Heart left ventricle (tissue), 16 donors: ENCODE measurements at places on chromosomes 3 and 15.

- DNase-seq, result no peak
Measured at GRCh38 chr3:15989419-15989818, 185.1 kb upstream of the GALNT15 start.

- DNase-seq, result no peak
Measured at GRCh38 chr3:193897731-193898180, 238.2 kb upstream of the HES1 start.

DNA sequence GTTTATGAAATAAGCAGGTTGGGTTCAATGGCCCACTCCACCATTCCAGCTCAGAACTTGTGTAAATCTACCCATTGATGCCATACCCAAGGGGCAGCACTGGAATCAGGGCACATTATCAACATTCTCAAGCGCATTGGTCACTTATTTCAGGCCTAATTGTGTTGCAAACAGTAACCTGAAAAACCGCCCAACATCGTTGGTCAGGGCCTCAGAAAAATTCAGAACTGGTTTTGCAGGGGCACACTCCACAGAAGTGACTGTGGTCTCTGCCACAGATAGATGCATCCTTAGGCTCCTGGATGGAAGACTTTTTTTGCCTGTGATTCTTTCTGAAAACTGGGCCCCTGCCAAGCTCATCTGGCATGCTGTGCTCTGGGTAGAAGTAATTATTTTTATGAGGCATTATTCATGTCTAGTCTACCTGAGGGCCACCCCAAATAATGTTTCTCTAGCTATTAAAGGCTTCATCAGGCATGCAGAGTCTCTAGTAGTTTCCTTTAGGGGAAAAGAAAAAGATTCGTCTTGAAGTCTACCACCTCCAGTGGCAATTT, 21.7 kb upstream of the LRTM1 start:
- DNase-seq, result no peak

DNA sequence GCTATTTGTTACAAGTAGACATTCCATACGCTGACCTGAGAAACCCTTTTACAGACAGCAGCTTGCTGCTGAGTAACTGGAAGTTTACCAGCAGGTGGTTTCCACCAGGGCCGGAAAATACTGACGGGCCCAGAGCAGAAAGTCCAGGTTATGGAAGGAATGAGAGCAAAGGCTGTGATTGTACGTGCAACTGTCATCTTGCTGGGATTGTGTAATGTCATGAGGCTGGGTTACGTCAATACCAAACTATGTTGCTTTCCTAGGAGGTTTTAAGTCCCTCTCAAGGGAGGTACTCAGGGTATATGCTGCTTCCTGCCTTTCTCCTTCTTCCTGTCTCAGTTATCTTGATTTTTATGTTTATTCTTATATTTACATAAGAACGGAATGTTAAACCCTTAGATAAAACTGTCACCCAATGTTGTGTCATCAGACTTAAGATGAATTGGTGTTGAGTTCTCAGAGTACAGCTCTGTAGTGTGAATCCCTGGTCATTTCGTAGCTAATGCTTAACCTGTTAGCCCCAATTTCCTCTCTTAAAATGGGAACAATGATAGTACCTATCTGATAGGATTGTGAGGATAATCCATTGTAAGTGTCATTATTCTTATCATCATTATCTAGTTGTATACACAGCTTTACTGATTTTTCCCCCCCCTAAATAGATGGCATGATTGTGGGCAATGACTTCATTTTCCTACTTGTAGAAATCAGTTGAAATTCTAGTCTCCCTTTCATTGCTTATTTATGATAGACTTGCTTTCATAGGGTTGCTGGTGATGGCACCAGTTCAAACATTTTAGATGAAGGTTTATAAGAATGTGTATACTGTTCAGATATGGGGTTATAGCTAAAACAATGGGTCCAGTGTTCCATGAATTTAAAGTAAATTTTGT, 101.4 kb downstream of the FNDC3B start:
- DNase-seq, result peak; percentile 36

DNA sequence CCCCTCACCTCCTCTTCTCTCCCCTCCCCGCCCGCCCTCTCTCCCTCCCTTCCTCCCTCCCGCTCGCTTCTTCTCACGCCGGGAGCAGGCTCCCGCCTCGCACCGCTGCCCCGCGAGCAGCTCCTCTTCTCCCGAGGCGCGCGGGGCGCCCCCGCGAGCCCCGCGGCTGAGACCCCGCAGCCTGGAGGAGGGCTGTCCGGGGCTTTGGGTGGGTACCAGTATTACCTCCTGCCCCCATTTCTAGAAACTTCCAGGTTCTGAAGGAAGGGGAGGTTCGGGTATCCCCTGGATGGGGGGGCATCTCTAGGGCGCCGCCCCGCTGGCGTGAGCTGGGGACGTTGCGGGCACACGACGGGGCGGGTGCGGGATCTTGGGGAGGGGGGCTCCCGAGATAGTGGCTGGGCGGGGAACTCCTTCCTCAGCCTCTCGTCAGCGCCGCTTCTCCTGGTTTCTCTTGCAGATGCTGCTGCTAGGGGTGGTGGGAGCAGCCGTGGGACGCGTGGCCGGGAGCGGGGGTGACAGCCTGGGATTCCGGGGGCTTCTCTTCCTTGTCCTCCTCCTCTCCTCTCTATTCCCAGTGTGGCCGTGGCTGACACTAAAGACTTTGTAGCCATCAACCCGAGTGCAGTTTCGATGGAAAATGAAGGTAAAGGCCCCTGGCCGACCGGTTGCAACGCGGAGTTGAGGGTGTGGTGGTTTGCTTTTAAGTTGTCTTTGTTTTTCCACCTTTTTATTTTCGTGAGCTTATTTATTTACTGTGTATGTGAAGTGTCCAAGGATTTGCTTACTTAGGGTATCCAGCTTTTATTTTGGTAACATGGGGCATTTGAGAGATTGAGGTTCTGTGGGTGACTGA, 474 bp downstream of the ATP2C1 start:
- DNase-seq, result peak; percentile 27

DNA sequence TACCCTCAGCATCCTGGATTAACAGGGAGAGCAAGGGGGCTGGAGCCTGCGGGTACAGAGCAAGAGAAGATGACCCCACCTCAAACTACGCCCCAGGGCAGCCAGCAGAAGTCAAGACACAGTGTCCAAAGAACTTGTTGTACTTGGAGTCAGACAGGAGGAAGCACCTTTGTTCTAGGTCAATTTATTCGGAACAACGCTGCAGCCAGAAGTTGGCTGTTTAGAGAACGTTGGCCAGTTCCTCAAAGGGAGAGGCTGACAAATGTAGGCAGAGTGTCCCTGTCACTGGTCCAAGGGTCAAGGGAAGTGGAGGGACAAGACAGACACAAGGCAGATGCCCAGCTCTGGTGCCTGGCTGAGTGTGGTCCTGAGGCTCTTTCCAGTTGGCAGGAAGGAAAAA, 32.1 kb upstream of the PIAS1 start:
- no peak for DNase-seq

GRCh38 chr3:129603991-129604749, 2.3 kb downstream of the PLXND1 start:
- no peak for DNase-seq

DNA sequence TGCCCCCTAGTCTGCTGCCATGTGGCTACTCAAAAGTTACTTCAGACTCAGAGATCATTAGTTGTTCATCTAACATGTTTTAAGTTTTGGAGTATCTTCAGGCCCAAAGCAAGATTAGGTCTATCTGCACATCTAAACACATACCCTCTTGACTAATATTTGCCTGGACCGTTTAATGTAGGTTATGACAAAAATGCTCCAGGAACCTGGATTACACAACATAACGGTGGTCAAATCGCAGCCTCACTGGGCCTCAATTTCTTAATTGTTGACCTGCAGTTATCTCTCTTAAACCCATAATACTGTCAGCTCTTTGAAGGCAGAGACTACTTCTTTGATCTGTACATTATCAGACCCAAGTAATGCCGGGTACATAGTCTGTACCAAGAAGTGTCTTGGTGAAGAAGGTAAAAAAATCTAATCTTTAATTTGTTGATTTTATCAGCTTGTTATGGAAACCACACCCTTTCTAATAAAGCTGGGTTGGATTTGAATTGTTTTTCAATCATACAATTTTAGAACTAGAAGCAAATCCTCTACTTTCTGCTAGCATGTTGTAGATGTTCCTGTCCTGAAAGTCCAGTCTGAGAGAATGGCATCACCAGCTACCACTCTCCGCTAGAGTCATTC, 3.6 kb downstream of the SNRK start:
- no peak for DNase-seq

DNA sequence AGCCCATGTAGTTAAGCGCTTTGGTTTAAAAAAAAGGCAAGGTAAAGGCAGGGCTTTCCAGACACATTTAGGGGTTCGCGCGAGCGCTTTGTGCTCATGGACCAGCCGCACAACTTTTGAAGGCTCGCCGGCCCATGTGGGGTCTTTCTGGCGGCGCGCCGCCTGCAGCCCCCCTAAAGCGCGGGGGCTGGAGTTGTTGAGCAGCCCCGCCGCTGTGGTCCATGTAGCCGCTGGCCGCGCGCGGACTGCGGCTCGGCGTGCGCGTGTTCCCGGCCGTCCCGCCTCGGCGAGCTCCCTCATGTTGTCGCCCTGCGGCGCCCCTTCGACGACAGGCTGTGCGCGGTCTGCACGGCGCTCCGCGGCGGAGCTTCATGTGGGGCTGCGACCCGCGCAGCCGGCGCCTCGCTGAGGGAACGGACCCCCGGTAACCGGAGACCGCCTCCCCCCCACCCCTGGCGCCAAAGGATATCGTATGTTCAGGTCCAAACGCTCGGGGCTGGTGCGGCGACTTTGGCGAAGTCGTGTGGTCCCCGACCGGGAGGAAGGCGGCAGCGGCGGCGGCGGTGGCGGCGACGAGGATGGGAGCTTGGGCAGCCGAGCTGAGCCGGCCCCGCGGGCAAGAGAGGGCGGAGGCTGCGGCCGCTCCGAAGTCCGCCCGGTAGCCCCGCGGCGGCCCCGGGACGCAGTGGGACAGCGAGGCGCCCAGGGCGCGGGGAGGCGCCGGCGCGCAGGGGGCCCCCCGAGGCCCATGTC, 927 bp downstream of the SMAD6 start:
- peak; percentile 34 for DNase-seq

DNA sequence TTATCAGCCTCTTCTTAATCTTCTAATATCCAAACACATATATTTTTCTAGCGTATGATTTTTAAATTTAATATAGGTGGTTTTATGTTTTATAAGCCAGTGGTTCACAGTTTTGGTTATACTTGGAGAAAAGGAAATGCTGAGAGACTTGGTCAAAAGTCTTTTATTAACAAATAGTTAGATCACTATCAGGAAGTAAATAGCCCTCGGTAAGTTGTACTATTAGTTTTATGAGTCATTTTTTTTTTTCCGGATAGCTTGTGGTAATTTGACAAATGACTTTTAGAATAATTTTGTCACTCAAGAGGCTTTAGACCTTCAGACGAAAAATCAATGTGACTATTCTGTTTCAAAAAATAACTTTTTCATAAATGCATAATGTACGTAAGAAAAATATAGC, 232.2 kb upstream of the ROBO1 start:
- no peak for DNase-seq

- DNase-seq, result no peak
Measured at GRCh38 chr3:11199902-11200845, 45.9 kb downstream of the HRH1 start.

GRCh38 chr15:75036212-75036616, 12.8 kb downstream of the PPCDC start:
- DNase-seq, result no peak

DNA sequence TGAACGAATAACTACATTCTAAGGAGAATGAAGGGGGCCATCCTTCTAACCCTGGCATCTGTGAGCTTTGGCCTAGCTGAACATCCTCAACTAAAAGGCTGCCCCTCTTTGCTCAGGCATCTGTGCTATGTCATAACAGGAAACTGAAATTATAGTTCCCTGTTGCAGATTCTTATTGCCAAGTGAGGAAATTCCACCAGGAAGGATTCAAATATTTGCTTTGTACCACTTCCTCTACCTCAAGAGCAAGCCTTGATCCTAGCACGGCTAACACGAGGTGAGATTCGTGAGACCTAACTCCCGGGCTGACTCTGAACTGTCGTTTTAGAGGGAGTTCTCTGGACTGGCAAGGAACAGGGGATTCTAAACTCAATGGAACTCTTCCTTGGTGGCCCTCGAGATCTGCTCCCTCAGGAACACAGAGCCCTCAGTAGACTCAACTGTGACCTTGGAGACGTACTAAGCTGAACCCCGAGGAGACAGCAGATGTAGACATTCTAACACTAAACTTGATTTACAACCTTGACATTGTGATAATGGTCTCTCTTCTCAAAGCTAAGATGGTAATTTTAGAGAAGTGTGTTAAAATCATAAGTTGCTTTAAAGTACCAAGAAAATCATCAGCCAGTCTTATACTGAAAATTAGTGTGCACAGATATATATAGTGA, 4.2 kb downstream of the SPG21 start:
- no peak for DNase-seq

DNA sequence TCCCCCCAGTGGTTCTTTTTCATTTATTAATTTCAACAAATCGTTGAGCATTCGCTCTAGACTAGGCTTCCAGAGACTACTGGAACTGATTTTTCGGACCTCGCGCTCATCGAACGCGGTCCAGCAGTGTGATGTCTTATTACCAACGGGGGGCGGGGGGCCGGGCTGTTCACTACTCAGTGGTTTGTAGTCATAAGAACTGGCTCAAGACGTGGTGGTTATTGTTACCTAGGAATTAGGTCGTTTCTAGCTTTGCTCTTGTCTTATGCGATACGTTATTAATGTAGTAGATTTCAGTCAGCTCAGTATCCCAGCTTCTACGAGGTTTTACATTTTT, 858 bp downstream of the RBM5 start:
- DNase-seq, result no peak

GRCh38 chr3:10602769-10603768, 97.7 kb upstream of the ATP2B2 start:
- DNase-seq, result no peak

GRCh38 chr3:106103383-106103782, 234.6 kb upstream of the CBLB start:
- no peak for DNase-seq

GRCh38 chr3:45029661-45030060, 3.6 kb downstream of the CLEC3B start:
- no peak for DNase-seq

GRCh38 chr15:81941479-81941878, 104.3 kb downstream of the MEX3B start:
- DNase-seq, result no peak

GRCh38 chr15:77034695-77035489, 36.0 kb downstream of the TSPAN3 start:
- DNase-seq, result peak; percentile 29

DNA sequence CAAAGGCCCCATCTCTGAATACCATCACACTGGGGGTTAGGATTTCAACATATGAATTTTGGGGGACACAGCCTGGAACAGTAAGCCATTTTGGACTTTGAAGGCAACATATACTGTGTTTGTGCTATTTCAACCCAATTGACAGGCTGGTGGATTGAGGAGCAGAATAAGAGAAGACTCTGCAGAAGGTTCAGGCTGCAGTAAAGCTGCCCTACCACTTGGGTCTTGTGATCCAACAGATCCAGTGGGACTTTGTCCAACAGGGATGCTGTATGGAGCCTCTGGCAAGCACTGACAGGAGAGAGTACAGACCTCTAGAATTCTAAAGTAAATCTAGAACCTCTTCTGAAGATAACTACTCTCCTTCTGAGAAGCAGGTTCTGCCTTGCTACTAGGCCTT, 1.1 kb upstream of the BCL2L10 start:
- no peak for DNase-seq

GRCh38 chr3:69085833-69086722, 1.3 kb downstream of the ARL6IP5 start:
- DNase-seq, result peak; percentile 94

- peak; percentile 86 for DNase-seq
Measured at GRCh38 chr3:152403632-152404066, 134.9 kb downstream of the MBNL1 start.

GRCh38 chr3:12785096-12785495, 11.4 kb upstream of the CAND2 start:
- no peak for DNase-seq
